Sigmoid colon (tissue), 7 donors: ENCODE measurements at places on chromosomes 7 and 10.

- DNase-seq: no peak
Measured at GRCh38 chr10:13056456-13057077, 43.4 kb upstream of the OPTN start.

DNA sequence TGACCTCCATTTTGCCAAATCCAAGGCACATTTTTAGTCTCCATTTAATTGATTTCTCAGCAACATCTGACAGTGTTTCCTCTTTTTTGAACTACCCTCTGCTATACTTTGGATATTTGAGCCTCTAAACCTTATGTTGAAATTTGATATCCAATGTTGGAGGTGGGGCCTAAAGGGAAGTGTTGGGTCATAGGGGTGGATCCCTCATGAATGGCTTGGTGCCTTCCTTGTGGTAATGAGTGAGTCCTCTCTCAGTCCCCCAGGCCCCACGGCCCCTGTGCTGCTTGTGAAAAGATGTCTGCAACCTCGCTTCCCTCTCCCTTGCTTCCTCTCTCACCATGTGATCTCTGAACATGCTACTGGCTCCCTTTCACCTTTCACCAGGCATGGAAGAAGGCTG lies 96.8 kb upstream of the DGKB start:
- DNase-seq: no peak

DNA sequence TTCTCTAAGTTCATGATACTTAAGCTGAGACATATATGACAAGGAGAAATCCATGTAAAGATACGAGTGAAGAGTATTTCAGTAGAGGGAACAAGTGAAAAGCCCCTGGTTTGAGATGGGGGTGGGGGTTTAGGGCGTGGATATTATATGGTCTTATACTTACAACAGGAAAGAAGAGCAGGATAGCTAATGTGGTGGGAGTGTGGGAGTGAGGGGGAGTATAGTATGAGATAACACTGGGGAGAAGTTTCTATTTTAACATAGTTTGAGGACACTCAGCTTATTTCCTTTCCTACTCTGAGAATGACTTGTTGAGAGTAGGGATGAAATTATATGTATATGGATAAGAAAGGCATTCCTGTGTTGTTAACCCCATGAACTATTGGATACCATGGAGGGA lies 36.5 kb downstream of the MCU start:
- DNase-seq: no peak

DNA sequence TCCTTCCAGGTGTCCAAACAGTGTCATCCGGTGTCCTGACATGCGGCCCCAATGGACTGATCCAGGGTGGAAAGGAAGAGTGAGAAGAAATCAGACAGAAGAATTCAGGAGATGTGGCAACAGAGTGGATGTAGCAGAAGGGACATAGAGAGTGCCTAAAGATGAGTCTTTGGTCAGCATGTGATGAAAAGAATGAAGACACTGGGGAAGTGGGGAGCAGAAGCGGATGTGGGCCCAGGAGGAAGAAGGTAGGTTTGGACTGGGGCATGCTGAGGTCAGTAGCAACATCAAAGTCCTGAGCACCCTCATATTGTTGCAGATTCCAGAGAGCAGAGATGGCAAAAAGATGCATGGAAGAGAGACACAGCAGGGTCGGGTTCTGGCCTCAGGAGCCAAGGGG lies 71.8 kb upstream of the STEAP1B start:
- DNase-seq: no peak

DNA sequence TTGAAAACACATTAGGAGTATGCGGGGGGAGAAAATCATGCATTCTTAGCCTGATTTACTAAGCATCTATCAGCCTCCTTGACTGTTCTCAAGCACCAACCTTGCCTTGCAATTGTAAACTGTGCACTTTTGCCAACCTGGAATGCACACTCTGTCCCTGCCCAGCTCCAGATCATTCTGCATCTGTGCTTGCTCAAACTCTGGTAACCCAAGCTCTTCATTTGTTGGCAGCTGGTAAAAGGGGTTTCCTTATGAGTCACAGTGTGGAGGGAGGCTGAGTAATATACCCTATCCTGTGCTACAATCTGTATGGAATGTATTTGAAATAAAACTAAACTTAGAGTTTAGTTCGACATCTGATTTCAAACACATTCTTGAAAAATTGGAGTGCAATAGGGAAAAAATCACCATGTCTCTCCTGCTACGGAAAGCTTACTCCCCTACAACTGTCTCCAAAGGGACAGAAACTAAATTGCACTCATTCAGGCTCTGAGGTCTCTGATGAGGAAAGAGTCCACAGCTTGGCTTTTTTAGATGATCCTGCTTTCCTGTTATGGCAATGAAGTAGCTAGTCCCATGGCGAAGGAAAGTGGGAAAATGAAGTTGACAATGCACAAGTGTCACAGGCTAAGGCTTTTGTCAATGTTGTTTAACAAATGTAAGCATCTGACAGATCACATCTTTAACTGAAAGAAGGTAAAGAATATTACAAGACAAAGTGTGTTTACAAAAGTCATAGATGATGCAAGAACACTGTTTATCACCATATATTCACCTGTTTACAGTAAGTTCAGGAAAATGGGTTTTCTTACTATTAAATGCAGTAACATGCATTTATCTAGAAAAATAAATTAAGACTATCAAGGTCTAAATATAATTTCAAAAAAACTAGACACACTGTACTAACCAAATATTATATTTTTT lies 61.9 kb downstream of the TES start:
- DNase-seq: peak; percentile 90

DNA sequence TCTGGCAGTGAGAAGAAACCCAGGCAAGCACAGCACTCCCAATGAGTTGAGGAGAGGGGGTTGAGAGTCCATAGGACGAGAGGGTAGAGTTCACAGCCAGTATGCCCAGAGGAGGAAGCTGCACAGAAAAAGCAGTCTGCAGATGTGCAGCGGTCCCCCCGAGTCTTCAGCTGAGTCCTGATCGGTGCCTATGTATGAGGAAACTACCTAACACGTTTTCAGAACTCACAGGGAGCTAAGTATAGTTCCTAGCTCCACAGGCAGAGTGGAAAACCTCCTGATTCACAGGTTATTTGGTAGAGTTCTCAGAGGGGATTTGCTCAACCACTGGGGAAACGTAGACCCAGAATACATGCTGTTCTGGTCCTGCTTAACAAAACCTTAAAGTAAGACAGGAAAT lies 271.3 kb upstream of the CNTNAP2 start:
- DNase-seq: no peak

DNA sequence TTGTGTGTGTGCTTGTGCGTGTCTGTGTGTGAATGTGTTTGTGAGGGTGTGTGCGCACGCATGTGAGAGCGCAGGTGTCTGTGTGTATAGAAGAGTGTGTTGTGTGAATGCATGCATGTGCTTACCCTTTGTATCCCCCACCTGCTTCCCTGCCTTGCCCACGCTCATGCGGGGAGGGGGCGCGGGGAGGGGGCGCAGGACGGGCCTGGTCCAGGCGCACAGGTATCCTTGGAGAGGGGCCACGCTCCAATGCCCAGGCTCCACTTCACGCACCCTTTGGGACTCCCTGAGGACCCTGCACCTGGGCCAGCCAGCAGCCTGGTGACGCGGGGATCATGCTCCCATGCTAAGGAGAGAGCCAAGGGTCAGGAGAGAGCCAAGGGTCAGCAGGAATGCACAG lies 47.9 kb upstream of the EN2 start:
- no peak for DNase-seq
